ENCODE measurements at places on chromosomes 16 and 17.

DNA sequence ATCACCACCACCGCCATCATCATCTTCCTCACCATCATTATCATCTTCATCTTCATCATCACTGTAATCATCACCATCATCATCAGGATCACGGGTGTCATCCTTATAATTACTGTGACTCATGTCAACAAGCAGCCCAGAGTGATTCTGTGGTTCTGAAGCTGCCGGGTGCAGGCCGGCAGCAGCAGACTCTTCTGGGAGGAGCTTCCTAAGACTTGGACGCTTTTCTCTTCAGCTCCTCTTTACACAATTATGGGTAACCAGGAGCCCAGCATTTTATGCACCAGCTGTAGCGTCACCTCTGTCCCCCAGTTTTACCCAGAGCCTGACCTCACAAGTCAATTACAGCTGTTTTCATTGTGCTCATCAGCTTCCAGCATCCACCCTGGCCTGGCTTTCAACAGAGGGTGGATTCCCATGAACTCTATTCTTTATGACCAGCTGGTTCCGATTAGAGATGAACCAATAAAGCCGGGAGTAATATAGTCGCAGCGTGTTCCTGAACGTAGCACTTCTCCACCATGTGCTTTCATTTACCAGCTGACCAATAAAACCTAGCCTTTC lies 275.8 kb downstream of the FOXL1 start:
- DNase-seq: no peak

DNA sequence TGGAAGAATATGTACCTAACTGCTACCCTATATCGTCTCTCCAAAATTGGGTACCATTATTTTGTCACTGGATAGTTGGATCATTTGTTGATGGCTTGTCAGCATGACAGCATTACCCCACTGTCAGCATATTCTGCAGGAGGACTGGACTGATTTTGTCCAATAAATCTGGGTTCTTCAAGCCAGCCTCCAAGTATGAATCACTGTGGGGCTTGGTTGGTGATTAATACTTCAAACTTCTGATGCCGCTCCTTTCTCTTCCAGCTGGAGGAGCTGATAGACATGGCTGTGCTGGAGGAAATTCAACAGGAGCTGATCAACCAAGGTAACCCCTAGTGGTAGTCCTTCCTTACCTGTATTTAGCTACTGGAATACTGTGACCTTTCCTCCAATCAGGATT lies 2.5 kb downstream of the RPAIN start:
- no peak for DNase-seq

GRCh38 chr17:75703191-75703590 lies 18.1 kb upstream of the ITGB4 start:
- no peak for DNase-seq

- DNase-seq: no peak
Observed at GRCh38 chr17:65324611-65325342, 187.6 kb downstream of the RGS9 start.

DNA sequence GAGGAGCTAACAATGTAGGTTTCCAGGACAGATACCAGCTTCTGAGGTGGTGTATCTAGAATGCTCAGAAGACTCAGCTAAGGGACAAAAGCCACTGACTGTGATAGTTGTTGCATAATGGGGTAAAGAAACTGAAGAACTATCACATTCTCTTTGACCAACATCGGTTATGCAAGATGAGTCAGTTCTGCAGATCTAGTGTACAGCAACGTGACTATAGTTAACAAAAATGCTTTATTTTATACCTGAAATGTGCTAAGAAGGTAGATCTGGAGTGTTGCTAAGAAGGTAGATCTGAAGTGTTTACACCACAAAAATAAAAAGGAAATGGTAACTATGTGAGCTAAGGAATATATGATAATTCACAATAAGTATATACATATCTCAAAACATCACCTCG lies 2.5 kb downstream of the KRTAP9-6 start:
- no peak for DNase-seq

GRCh38 chr16:89378947-89379771 lies 111.2 kb downstream of the ANKRD11 start:
- DNase-seq: no peak

- DNase-seq: no peak
Observed at GRCh38 chr16:29994600-29995323, 655 bp downstream of the HIRIP3 start.

- no peak for DNase-seq
Observed at GRCh38 chr17:82729479-82730260, 5.7 kb upstream of the FN3K start.

- DNase-seq: no peak
Observed at GRCh38 chr17:72580321-72581127, 459.7 kb downstream of the SOX9 start.

GRCh38 chr16:30787613-30788378 lies 791 bp upstream of the ZNF629 start:
- DNase-seq: no peak

GRCh38 chr16:30470632-30470995 lies 1.9 kb upstream of the ITGAL start:
- no peak for DNase-seq

DNA sequence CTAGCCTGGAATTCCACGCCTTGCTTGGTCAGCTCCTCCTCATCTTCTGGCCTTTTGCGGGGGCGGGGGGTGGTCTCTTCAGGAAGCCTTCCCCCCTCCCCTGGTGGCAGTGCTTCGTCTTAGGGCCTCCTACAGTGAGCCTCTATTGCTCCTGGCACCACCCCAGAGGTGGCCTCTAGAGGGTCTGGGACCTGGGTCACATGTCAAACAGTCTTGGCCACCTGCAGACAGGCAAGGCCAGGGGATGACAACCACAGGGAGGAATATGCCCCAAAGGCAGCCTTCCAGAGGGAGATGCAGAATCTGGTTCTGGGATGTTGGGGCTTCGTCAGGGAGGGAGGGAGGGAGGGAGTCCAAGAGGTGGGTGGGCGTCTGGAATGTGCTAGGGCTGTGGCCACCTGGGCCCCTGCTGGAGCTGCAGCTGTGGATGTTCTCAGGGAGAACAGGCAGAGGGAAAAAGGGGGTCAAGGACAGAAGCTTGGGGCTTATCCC lies 50.6 kb downstream of the SMPD3 start:
- no peak for DNase-seq

- DNase-seq: no peak
Observed at GRCh38 chr16:48583075-48584065, 26.6 kb downstream of the N4BP1 start.

DNA sequence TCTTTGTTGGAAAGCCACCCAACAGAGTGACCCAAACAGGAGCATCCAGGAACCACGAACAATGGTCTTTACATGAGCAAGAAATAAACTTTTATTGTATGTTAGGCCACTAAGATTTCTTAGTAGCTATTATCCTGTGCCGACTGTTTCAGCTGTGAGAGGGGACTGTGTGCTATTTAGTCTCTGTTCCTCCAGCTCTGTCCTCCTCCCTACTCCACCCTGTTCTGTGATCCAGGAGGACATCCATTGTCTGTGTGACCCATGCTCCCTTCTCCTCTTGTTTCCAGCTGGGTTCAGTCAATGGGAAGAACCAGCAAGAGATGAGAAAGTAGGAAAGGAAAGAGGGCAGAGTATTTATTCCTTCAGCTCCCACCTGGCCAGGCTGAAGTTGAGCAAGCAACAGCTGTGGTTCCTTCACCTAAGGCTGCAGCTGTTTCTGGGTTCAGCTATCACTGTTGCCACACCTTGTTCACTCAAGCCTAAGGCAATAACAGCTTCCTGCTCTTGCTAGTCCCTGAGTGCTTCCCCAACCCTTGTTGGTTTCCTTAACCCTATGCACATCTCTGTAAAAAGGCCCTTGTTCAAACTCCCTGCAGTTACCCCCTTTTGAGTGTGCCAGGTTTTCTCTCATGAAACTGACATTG lies 14.9 kb upstream of the B4GALNT2 start:
- DNase-seq: no peak

DNA sequence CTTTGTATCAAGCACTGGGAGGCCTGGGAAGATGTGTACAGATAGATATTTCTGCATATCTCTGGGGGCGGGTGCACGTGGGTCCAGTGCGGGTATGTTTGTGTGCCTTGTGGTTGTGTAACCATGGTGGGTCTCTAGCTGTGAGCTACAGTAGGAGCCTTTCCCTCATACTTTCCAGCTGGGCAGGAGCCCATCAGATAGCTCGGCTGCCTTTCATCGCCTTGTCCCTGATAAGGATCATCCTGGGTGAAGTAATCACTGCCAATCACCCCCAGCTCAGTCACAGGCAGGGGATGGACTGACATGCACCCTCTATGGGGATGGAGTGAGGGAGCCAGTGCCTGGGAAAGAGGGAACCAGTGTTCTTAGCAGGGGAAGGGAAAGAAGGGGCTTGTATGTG lies 3.2 kb upstream of the SCRN2 start:
- DNase-seq: no peak

- DNase-seq: no peak
Observed at GRCh38 chr16:26614237-26614841, 452.4 kb upstream of the C16orf82 start.

GRCh38 chr16:29809031-29809747 lies 2.8 kb upstream of the PRRT2 start:
- DNase-seq: no peak

- no peak for DNase-seq
Observed at GRCh38 chr17:32746698-32747097, 130.2 kb downstream of the MYO1D start.

- DNase-seq: no peak
Observed at GRCh38 chr17:61928101-61928436, 287 bp upstream of the INTS2 start.

- no peak for DNase-seq
Observed at GRCh38 chr17:43736389-43736788, 22.2 kb downstream of the SOST start.

DNA sequence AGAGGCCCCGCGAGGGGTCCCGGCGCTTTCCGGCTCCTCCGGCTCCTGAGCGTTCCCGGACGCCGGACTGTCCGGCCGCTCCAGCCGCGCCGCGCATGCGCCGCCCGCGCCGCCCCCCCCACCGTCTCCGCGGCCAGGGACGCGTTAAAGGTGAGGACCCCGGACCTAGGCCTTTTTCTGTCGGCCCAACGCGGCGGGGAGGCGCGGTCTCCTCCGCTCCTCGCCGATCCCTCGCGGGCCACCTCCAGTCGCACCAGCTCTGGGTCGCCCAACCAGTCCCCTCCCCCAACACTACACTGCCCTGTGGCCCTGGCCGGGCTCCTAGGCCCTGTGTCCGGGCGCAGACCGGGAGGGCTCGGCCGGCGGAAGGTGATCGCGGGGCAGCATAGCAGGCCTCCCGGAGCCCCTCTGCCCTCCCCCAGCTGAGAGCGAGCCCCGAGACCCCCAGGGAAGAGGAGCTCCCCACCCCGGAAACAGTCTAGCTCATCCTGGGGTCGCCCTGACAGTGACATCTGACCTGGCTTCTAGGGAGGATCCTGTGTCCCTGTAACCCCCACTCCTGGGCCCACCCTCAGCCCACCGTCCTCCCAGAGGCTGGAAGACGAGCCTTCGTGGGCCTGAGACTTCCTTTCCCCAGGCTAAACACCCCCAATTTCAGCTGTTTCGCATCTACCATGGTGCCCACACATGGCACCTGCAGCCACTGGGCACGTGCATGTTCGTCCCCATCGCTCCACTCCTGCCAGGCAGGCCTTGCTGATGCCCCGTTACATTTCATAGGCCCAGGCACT lies 14.7 kb upstream of the BCAR1 start:
- no peak for DNase-seq

- peak; percentile 64 for DNase-seq
Observed at GRCh38 chr17:1720856-1721386, 3.6 kb upstream of the WDR81 start.

GRCh38 chr17:79691931-79692330 lies 38.8 kb upstream of the ENPP7 start:
- no peak for DNase-seq

- DNase-seq: no peak
Observed at GRCh38 chr17:78741644-78742284, 40.3 kb downstream of the CYTH1 start.

DNA sequence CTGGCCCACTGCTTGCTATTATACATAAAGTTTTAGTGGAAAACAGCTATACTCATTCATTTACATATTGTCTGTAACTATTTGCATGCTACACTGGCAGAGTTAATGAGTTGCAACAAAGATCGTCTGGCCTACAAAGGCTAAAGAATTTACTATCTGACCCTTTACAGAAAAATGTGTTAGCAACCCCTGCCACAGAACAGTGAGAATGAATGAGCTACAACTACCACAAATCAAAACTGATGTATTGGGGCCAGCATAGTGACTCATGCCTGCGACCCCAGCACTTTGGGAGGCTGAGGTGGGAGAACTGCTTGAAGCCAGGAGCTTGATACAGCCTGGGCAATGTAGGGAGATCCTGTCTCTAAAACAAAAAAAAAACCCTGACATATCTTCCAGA lies 92.7 kb downstream of the MYH11 start:
- DNase-seq: no peak

GRCh38 chr17:79840269-79840988 lies 1.2 kb upstream of the CBX4 start:
- no peak for DNase-seq

DNA sequence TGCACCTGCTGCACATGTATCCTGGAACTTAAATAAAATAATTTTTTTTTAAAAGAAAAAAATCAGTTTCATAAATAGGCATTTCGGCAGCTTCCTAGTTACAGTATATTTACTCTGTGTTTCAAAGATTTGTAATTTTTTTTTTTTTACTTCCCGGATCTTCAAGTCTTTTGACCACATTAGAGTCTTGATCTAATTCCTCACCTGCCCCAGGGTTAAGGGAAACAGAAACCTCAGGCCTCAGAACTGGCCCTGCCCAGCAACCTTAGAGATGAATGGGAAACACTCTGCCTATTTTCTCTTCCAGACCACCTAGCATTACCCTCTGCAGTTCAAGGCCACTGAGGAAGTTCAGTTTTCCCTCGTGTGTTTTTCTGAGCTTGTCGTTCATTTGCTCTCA lies 304.0 kb downstream of the MAF start:
- no peak for DNase-seq

DNA sequence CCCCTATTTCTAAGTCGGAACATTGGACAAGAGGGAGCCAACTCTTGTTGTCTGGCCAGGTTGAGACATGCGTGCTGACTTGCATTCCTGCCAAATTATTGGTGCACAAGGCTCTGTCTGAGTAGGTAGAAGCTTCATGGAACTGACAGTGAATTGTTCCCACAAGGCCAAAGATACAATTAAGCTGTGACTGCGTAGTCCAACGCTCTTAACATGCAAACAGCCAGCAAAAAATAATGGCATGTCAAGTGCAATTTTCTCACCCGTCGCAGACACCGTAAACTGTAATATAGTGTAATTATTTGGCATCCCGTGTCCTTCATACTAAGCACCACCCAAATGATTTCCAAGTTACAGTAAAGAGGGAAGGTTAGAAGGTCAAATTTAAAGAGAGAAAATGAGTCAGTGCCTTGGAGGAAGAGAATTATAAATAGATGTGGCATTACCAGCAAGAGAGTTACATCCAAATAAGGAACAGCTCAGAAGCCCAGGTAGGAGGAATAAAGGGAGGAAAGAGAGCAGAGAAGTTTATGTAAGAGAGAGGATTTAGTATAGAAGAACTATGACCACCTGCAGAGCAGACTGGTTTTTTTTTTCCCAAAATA lies 21.8 kb downstream of the CDH8 start:
- DNase-seq: no peak

GRCh38 chr17:65936013-65936412 lies 255.9 kb downstream of the CEP112 start:
- DNase-seq: no peak

GRCh38 chr16:70694868-70695218 lies 9.0 kb upstream of the MTSS2 start:
- no peak for DNase-seq

GRCh38 chr17:63450551-63450950 lies 4.4 kb upstream of the CYB561 start:
- no peak for DNase-seq
